ENCODE measurements at places on chromosomes 12 and 14. TPM values are rescaled to one million over a fixed set of nuclear protein-coding genes. Genes with fewer than 3 reads are reported as not detected.

DNA sequence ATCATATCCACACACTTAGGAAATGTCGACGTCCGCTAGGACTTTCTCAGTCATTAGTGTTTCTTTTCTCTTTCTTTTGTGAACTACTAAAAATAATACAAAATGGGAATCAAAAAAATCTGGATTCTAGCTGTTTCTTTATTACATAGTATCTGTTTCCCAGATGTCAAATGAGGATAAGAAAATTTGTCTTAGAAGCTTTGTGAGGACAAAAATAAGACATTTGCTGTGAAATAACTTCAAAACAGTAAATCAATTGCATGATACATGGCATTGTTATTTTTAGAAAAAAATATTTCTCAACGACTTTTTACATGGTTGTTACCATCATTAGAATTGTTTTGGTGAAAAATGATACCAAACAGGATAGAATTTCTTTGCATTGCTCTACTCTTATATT is 71.4 kb upstream of the IFNG-AS1 start:
- H3K4me1 ChIP-seq, result peaks cover 8% of the 10 kb centered on the region
- H3K4me3 ChIP-seq, result no peak overlapping the region
- DNase-seq, result no peak
- H3K27me3 ChIP-seq, result no peaks in the 10 kb centered on the region
- no peaks in the 10 kb centered on the region for H3K36me3 ChIP-seq
- no peak overlapping the region for H3K27ac ChIP-seq

- no peak overlapping the region for H3K27ac ChIP-seq
- H3K36me3 ChIP-seq, result no peaks in the 10 kb centered on the region
- H3K4me3 ChIP-seq, result no peak overlapping the region
- no peaks in the 10 kb centered on the region for H3K4me1 ChIP-seq
- H3K27me3 ChIP-seq, result no peaks in the 10 kb centered on the region
- DNase-seq, result no peak
Measured at GRCh38 chr14:75375983-75376382, 51.8 kb upstream of the JDP2 start.

GRCh38 chr12:41527062-41527461 is 338.9 kb downstream of the PDZRN4 start:
- no peaks in the 10 kb centered on the region for H3K4me1 ChIP-seq
- DNase-seq, result no peak
- H3K36me3 ChIP-seq, result no peaks in the 10 kb centered on the region
- no peak overlapping the region for H3K4me3 ChIP-seq
- H3K27me3 ChIP-seq, result no peaks in the 10 kb centered on the region

GRCh38 chr12:4227046-4227445 is 46.5 kb upstream of the CCND2 start:
- no peaks in the 10 kb centered on the region for H3K36me3 ChIP-seq
- no peak overlapping the region for H3K27ac ChIP-seq
- H3K4me3 ChIP-seq, result no peak overlapping the region
- no peaks in the 10 kb centered on the region for H3K4me1 ChIP-seq
- DNase-seq, result no peak
- no peaks in the 10 kb centered on the region for H3K27me3 ChIP-seq

GRCh38 chr14:75088566-75089373 is 19.3 kb downstream of the ZC2HC1C start:
- no peaks in the 10 kb centered on the region for H3K4me1 ChIP-seq
- H3K27ac ChIP-seq, result no peak overlapping the region
- H3K36me3 ChIP-seq, result no peaks in the 10 kb centered on the region
- no peaks in the 10 kb centered on the region for H3K27me3 ChIP-seq

DNA sequence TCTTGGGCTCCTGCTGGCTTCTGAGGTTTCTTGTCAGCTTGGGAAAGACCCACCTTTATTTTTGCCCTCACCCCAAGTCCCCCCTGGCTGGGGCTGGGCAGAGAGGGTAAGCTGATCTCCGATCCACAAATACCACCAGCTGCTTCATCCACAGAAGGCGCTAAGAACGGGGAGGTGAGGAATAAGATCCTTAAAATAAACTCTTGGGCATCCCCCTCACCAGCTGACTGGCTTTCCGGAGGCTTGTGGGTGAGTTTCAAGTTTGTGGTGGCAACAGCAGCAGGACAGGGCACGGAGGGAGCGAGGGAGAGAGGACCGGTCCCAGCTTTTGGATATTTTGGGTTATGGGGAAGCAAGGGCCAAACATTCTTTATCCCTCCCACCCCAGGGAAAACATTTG is 20.8 kb upstream of the HSPB8 start:
- H3K27ac ChIP-seq, result no peak overlapping the region
- DNase-seq, result no peak
- no peaks in the 10 kb centered on the region for H3K27me3 ChIP-seq
- no peaks in the 10 kb centered on the region for H3K4me1 ChIP-seq
- no peaks in the 10 kb centered on the region for H3K36me3 ChIP-seq

- no peaks in the 10 kb centered on the region for H3K27me3 ChIP-seq
- H3K4me3 ChIP-seq, result no peak overlapping the region
- no peak overlapping the region for H3K27ac ChIP-seq
Measured at GRCh38 chr14:85960756-85961155, 430.8 kb downstream of the FLRT2 start.

DNA sequence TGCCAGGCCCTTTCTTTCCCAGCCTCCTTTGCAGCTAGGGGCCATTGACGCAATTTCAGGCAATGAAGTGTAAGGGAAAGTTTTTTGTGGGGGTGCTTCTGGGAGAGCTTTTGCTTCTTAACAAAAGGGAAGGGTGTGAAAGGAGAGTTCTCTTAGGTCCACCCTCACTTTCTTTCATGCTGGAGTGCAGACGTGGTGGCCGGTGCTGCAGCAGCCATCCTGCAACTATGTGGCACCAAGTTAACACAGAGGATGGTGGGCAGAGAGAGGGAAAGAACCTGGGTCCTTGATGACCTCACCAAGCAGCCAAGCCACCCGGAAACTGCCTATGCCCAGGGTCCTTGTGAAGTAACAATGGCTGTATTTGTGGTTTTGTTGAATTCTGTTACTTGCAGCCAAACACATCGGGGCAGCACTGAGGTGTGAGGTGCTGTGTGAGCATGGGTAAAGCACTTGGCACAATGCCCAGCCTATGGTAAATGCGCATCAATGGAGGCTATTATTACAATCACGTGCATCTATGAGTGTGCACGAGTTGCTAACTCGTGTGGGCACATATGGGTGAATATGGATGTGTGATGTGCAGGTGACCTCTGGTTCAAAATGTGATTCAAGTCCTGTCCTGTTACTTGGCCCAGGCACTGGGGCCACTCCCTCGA is 122.6 kb downstream of the CALM1 start:
- no peaks in the 10 kb centered on the region for H3K36me3 ChIP-seq
- no peak overlapping the region for H3K27ac ChIP-seq
- H3K27me3 ChIP-seq, result no peaks in the 10 kb centered on the region
- DNase-seq, result no peak

GRCh38 chr12:128259556-128260070 is 7.4 kb upstream of the TMEM132C start:
- DNase-seq, result peak; percentile 7
- no peaks in the 10 kb centered on the region for H3K27me3 ChIP-seq
- no peak overlapping the region for H3K27ac ChIP-seq
- H3K4me3 ChIP-seq, result no peak overlapping the region
- no peaks in the 10 kb centered on the region for H3K36me3 ChIP-seq
- no peaks in the 10 kb centered on the region for H3K4me1 ChIP-seq

DNA sequence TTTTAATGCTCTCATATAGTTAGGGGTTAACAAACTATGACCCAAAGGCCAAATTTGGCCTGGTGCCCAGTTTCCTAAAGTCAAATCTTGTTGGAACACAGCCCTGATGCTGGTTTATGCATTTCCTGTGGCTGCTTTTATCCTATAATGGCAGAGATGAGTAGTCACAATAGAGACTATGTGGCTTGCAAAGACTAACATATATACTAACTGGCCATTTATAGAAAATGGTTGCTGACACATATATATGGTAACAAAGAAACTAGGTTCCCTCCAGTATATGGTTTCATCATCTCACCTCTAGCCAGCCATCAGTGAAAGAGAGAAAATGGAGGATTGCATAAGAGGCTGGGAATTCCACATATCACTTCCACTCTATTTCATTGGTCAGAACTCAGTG is 10.8 kb downstream of the NAV3 start:
- no peak overlapping the region for H3K27ac ChIP-seq
- no peaks in the 10 kb centered on the region for H3K4me1 ChIP-seq
- H3K27me3 ChIP-seq, result no peaks in the 10 kb centered on the region
- H3K36me3 ChIP-seq, result no peaks in the 10 kb centered on the region

DNA sequence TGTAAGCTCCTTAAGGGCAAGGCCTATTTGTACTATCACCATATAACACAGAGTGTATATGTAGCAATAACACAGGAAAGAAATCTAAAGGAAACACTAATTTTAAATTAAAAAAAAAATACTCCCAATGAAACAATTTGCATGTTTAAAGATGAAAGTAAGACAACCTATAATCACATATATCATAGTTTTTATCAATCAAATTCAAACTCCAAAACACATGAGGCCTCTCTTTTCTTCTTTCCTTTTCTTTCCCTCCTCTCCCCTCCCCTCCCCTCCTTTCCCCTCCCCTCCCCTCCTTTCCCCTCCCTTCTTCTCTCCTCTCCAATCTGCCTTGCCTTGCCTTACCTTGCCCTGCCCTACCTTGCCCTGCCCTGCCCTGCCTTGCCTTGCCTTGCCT is 405.8 kb upstream of the RPL10L start:
- no peaks in the 10 kb centered on the region for H3K36me3 ChIP-seq
- H3K27me3 ChIP-seq, result no peaks in the 10 kb centered on the region
- no peaks in the 10 kb centered on the region for H3K4me1 ChIP-seq

DNA sequence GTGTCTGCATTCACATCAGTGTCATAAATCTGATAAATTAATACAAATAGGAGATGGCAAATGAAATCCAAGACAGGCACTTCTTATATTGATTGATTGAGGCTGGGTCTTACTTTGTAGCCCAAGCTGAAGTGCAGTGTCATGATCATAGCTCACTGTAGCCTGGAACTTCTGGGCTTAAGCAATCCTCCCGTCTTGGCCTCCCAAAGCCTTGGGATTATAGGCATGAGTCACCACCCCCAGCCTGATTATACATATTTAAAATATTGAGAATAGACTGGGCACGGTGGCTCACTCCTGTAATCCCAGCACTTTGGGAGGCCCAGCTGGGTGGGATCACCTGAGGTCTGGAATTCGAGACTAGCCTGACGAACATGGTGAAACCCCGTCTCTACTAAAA is 51.3 kb downstream of the MARK3 start:
- DNase-seq, result no peak
- H3K27me3 ChIP-seq, result no peaks in the 10 kb centered on the region
- H3K27ac ChIP-seq, result no peak overlapping the region
- no peaks in the 10 kb centered on the region for H3K4me1 ChIP-seq
- H3K36me3 ChIP-seq, result peaks cover 10% of the 10 kb centered on the region
- no peak overlapping the region for H3K4me3 ChIP-seq

- H3K4me1 ChIP-seq, result no peaks in the 10 kb centered on the region
- H3K27ac ChIP-seq, result no peak overlapping the region
- DNase-seq, result no peak
- H3K36me3 ChIP-seq, result no peaks in the 10 kb centered on the region
- no peaks in the 10 kb centered on the region for H3K27me3 ChIP-seq
Measured at GRCh38 chr12:128956755-128957154, 103.5 kb downstream of the GLT1D1 start.

GRCh38 chr14:101064121-101064661 is 160.7 kb upstream of the RTL1 start:
- H3K36me3 ChIP-seq, result no peaks in the 10 kb centered on the region
- no peak overlapping the region for H3K27ac ChIP-seq
- H3K4me3 ChIP-seq, result no peak overlapping the region
- H3K4me1 ChIP-seq, result no peaks in the 10 kb centered on the region
- no peaks in the 10 kb centered on the region for H3K27me3 ChIP-seq
- DNase-seq, result no peak

DNA sequence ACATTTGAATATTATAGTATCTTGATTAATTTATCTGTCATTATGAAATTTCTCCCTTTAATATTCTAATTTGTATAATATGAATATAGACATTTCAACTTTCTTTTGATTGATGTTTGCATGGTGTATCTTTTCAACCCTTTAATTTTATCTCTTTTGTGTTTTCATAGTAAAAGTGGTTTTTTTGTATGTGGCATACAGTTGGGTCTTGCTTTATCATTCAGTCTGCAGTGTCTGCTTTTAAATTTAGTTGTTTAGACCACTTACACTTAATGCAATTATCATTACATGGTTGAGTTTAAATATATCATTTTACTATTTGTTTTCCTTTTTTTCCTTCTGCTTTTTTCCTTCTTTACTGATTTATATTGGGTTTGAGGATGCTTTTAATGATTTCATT is 29.6 kb downstream of the CCDC91 start:
- no peaks in the 10 kb centered on the region for H3K36me3 ChIP-seq
- no peaks in the 10 kb centered on the region for H3K4me1 ChIP-seq
- H3K4me3 ChIP-seq, result no peak overlapping the region
- H3K27ac ChIP-seq, result no peak overlapping the region
- no peak for DNase-seq

- peaks cover 15% of the 10 kb centered on the region for H3K4me1 ChIP-seq
- no peaks in the 10 kb centered on the region for H3K36me3 ChIP-seq
- H3K4me3 ChIP-seq, result no peak overlapping the region
- H3K27ac ChIP-seq, result no peak overlapping the region
Measured at GRCh38 chr12:3489057-3489456, 1.9 kb upstream of the PRMT8 start.

DNA sequence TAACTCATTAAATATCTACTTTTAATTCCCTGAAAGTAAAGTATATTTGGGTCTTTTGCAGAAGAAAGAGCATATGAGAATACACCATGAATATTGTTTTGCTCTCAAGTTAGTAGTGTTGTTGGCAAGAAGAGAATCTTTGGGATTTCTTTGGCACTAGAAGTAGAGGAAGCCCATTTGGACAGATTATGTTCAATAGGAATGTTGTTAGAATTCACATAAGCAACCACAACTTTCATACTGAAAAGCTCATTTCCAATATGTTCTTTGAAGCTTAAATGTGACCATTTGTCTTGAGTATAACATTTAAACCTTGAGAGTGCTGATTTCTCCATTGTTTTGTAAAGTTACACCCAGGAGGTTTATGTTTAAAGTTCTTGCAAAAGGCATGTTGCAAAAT is 37.6 kb downstream of the PLEKHG7 start:
- H3K27me3 ChIP-seq, result no peaks in the 10 kb centered on the region
- H3K4me3 ChIP-seq, result no peak overlapping the region
- no peak overlapping the region for H3K27ac ChIP-seq
- no peaks in the 10 kb centered on the region for H3K36me3 ChIP-seq

- DNase-seq, result no peak
- no peaks in the 10 kb centered on the region for H3K36me3 ChIP-seq
- no peak overlapping the region for H3K27ac ChIP-seq
- H3K4me3 ChIP-seq, result no peak overlapping the region
- no peaks in the 10 kb centered on the region for H3K27me3 ChIP-seq
Measured at GRCh38 chr12:3148366-3149000, 71.3 kb downstream of the TSPAN9 start.

DNA sequence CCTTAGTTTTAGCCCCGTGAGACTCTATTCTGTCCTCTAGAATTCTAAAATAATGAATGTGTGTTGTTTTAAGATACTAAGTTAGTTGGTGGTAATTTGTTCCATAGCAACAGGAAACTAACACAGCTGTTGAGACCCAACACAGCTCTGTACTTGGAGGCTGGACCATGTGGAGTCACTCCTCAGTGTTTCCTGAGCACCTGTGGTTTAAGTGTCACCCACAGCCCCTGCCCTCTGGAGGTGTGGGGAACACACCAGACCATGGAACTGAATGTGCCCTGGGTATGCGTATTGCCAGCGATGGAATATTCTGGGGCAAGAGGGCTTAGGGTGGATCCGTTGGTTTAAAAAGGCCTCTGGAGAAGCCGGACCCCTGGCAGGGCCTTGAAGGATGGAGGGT is 16.6 kb upstream of the GPR68 start:
- no peak overlapping the region for H3K4me3 ChIP-seq
- H3K27ac ChIP-seq, result no peak overlapping the region
- no peaks in the 10 kb centered on the region for H3K4me1 ChIP-seq
- DNase-seq, result no peak
- H3K36me3 ChIP-seq, result no peaks in the 10 kb centered on the region
- H3K27me3 ChIP-seq, result no peaks in the 10 kb centered on the region

ADAMTS20 gene
- total RNA-seq, result not detected

TMTC1 gene
- total RNA-seq, result 2.7 TPM

SOS2 gene
- total RNA-seq, result 19.9 TPM

RNASE3 gene
- total RNA-seq, result not detected
